ENCODE measurements at places on chromosomes 7 and 10.

- DNase-seq, result no peak
Measured at GRCh38 chr10:44519361-44519760, 134.5 kb upstream of the CXCL12 start.

GRCh38 chr10:102628451-102628911 lies 15.8 kb upstream of the TRIM8 start:
- no peak for DNase-seq

DNA sequence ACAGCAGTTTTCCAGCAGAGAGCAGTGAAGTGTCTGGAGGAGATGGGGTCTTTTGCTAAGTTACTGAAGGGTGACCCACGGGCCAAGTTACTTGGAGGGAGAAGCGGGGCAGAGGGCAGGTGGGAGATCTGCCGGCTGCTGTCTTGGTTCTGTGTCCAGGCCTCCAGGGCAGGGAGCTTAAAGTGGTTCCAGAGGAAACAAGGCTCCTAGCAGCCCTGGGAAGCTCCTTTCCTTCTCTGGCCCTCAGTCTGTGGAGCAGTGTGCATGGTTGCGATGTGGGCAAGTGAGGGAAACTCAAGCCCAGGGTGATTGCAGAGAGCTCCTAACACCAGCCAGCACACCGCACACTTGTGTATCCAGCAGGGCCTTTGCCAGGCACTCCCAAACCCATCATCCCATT lies 6.3 kb downstream of the GHRHR start:
- DNase-seq, result no peak

DNA sequence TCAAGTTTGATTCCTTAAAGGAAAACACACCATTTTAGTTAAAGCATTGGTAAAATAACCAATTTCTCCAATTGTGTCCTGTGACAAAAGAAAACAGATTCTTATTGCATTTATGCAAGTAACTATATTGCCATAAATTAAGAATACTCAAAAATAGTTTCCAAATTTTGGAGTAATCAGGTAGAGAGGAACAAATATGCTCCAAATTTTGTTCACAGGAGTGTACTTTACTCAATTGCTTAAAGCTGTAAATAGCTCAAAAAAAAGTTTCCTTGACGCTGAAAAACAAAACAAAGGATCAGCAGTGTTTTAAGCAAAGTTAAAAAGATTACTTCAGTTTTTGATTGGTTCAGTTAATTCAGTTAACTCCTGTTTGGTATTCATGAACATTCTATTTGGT lies 52.2 kb upstream of the INHBA start:
- no peak for DNase-seq

DNA sequence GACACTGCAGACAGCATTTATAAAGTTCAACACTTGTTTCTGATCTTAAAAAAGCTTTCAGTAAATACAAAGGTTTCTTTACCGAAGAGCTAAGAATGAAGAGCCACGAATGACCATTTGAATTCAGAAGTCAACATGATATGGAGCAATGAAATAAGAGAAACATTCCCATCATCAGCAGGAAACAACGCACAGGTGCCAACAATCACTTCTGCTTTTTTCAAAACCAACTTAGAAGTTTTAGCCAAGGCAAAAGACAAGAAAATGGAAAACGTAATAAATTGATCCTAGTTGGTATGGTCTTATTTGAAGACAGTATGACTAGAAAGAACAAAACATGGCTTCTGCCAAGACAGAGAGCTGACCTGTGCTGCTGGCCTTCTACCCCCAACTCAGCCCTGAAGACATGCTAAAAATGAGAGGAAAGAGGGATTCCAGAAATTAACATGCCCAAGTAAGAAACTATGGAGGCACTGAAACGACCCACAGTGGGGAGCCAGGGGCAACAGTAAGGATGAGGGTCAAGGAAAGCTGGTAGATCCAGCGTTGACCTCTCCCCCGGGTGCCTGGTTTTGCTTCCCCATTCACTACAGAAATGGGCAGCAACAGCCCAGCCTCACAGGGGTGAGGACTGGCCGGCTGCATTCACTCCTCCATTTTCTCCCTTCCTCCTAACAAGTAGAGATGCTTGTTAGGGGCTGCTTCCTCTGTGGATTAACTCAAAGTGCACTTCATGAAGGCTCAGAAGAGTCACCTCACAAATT lies 30.1 kb downstream of the VPS41 start:
- no peak for DNase-seq

DNA sequence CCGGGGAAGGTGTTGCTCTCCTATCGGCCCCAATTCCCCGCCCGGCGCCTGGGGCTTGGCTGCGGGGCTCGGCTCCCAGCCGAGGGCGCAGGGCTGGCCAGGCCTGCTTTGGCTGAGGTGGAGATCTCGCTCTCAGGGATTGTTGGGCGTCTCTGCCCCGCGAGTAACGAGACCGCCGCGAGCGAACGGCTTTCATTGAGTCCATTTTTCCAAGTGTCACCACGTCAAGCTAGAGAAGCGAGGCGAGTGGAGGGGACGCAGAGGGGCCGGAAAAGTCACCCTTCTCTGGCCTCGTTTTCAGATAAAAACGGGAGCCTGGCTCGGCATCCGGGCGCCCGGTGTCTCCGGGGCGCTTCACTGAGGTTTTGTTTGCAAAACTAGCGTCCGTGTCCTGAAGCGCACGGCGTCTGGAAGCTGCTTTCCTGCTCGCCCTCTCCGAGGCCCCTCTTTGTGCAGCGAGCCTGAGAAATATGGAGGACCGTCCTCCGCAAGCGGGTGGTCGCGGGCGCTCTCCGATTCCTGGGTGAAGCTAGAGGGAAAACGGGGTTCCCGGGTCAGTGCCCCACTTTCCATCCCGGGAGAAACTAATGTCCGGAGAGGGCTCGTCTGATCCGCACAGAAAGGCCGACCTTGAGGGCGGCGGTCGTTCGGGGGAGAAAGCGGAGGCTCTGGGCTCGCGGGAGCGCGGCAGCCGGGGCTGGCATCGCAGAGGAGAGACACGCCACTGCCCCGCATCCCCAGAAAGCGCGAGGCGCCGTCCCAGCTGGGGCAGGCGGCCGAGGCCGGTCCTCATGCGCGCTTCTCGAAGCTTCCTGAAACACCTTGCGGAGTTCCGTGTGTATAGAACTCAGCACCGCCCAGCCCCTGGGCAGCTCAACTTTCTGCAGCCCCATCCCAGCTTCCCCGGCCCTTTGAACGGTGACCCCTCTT lies 3.5 kb upstream of the EN2 start:
- no peak for DNase-seq

GRCh38 chr10:5534880-5535856 lies 10.4 kb downstream of the CALML3 start:
- DNase-seq, result no peak

GRCh38 chr7:36651404-36651803 lies 72.9 kb downstream of the AOAH start:
- no peak for DNase-seq

- DNase-seq, result no peak
Measured at GRCh38 chr7:130912082-130912861, 178.3 kb upstream of the KLF14 start.

DNA sequence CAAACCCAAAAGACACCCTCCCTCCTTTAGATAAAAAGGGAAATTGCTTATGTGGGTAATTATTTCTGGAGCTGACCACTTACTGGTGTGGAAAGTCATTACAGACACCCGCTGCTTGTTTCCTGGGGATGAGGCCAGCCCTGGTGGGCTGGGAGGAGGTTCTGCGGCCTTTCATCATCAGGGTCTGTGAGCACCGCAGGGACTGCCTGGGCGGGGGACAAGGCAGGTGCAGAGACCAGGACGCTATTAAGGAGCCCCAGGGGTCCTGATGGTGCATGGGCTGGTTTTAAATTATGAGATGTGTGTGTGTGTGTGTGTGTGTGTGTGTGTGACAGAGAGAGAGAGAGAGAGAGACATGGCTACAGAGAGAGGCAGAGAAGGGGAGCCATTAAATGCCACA lies 171.2 kb downstream of the DNAJB6 start:
- DNase-seq, result no peak

- DNase-seq, result no peak
Measured at GRCh38 chr7:3141326-3141725, 97.7 kb upstream of the CARD11 start.

GRCh38 chr7:41588341-41588740 lies 114.5 kb downstream of the INHBA start:
- DNase-seq, result no peak

DNA sequence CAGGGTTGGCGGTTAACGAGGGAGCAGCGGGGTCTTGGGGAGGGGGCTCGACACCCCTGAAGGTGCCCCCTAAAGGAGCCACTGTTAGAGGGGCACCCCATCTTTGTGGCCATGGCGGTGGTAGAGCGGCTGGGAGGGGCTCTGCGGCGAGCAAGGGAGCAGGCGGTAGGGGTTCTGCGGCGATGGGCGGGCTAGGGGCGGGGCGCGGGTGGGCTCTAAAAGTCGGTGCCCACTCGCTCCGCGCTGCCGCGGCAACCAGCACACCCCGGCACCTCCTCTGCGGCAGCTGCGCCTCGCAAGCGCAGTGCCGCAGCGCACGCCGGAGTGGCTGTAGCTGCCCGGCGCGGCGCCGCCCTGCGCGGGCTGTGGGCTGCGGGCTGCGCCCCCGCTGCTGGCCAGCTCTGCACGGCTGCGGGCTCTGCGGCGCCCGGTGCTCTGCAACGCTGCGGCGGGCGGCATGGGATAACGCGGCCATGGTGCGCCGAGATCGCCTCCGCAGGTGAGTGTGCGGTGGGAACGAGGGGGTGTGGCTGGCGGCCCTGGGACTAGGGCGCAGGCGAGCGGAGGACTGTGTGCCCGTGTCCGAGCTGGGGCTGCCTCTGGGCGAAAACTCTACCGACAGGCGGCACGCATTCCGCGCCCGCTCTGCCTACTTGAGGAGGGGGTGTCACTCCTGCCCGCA lies at the start of gene MEST:
TSS of gene MEST (plus strand) at position 245 of the 682 bp plus-strand sequence. CDS start at position 474, 229 bp downstream.
- DNase-seq, result no peak

- DNase-seq, result no peak
Measured at GRCh38 chr10:113095419-113096127, 145.5 kb downstream of the TCF7L2 start.

DNA sequence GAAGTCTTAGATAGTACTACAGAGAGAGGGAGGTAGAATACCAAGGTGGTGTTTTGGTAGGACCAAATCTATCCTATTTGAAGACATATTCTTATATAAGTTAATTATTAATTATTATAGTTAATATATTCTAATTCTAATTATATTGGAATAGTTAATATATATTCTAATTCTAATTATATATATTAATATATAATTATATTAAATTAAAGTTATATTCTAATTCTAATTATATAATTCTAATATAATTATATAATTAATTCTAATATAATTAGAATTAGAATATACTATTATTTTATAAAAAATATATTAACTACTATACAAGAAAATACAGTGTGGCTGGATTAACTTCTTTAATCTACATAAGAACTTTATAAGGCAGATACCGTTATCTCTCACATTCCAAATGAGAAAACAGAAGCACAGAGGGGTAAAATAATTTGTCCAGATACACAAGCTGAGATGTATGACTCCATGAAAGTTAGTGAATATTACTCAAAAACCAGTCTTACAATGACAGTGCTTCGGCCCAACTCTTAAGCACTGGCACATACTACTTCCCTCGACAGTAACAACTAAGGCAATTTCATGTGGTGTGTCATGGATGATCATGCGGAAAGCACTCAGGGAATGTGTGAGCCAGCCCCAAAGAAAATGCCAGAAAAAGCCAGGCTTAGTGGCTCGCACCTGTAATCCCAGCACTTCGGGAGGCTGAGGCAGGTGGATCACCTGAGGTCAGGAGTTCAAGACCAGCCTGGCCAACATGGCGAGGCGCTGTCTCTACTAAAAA lies 42.6 kb downstream of the TYW1B start:
- DNase-seq, result no peak

- no peak for DNase-seq
Measured at GRCh38 chr7:14639801-14640200, 262.8 kb downstream of the DGKB start.

- no peak for DNase-seq
Measured at GRCh38 chr7:131741446-131741845, 185.0 kb upstream of the PODXL start.

- no peak for DNase-seq
Measured at GRCh38 chr7:41792120-41792519, 89.2 kb upstream of the INHBA start.

- no peak for DNase-seq
Measured at GRCh38 chr7:47890606-47891005, 57.7 kb downstream of the PKD1L1 start.

GRCh38 chr10:49335364-49335972 lies 36.5 kb downstream of the C10orf71 start:
- DNase-seq, result no peak

GRCh38 chr10:73889014-73889413 lies 14.7 kb upstream of the CAMK2G start:
- no peak for DNase-seq

DNA sequence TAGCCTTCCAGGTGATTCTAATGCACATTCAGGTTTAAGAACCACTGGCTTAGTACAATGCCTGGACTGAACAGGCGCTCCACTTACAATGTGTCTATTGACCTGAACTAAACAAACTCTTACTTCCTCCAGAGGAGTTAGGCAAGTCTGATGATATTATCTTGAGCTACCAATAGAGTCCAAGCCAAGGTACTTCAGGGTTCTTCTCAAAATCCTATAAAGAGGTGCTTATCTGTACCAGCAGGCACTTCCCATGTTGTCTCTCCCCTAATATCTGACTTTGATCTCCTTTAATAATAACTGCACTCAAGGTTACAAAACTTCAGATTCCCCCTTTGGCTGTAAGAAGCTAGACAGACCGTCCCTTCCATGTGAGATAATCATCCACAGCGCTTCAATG lies 157.0 kb upstream of the SVIL start:
- DNase-seq, result no peak

DNA sequence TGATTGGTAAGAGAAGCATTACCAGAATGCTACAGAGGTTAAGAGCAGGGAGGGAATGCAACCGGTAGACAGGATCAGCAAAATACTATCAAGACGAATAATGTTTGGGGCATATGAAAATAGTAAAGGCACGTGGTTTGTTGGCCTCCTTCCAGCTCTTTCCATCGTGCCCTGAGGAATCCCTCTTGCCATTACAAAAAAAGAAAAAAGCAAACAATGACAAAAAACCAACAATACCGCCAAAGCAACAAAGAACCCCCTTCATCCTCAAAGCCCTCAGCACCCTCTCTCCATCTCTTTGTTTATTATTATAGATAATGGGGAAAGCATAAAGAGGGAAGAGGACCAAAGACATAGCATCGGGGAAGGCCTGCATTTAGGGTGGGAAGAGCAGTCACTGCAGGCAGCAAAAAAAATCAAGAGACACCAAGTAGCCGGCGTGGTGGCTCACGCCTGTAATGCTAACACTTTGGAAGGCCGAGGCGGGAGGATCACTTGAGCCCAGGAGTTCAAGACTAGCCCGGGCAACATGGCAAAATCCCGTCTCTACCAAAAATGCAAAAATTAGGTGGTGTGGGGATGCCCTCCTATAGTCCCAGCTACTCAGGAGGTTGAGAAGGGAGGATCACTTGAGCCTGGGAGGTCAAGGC lies 78.0 kb downstream of the HIP1 start:
- no peak for DNase-seq
